ENCODE measurements at places on chromosomes 13 and 19.

- no peak for DNase-seq
Measured at GRCh38 chr13:44128552-44129001, 245.0 kb upstream of the SERP2 start.

- DNase-seq = no peak
Measured at GRCh38 chr13:73578251-73578875, 519.6 kb downstream of the KLF5 start.

- DNase-seq = peak; percentile 26
Measured at GRCh38 chr19:48646722-48647216, 782 bp upstream of the CA11 start.

GRCh38 chr13:84566780-84567179 lies 684.5 kb upstream of the SLITRK1 start:
- DNase-seq = no peak

DNA sequence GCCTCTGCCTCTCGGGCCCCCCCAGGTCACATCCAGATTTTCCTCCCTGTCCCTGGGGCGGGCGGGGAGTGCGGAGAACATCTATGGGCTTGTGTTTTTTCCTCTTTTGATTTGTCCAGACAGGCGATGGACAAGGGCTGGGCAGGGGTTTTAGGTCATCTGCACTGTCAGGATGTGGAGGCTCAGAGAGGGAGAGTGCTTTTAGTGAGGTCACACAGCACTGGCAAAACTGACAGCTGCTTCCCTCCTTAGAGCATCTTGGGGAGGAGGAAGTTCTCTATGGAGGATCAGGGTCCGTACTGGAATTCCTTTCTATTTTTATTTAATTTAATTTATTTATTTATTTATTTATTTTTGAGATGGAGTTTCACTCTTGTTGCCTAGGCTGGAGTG lies 38.9 kb downstream of the NFIC start:
- DNase-seq = no peak

GRCh38 chr19:13286195-13286985 lies 136.2 kb downstream of the IER2 start:
- DNase-seq = no peak

DNA sequence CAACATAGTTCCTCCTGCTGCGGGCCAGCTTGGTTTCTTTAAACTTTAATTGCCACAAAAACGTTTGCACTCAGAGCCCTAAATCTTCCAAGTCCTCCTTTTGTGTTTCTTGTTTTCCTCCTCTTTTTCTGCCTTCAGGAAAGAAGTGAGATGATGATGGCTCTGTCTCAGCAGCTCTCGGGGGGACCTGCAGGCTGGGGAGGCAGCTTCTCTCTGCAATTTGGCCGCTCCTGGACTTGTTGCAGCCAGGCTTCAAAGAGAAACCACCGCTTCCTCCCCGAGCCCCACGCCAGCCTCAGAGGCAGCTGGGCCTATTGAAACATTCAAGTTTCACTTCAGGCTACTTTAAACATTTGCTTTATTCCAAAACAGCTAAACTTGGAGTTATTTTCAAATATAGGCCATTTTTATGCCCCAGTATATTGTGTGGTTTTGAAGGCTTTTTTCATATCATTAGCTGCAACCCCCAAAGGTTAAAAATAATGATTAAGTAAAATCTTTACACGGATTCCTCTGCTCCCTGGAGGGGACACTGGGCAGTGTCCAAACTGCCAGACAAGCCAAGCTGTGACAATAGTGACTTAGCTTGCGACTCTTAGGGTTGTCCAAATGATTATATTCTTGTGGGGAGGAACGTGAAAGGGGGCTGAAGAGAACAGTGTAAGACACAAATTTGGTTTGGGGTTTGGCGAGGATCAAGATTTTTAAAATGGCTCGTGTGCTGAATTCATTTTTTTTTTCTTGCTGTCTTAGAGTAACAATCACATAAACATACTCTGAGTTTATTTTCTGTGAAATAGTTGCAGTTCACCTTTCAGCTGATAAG lies 330.8 kb downstream of the DLEU7 start:
- DNase-seq = no peak

- no peak for DNase-seq
Measured at GRCh38 chr13:77981281-77981881, 62.8 kb upstream of the EDNRB start.

- no peak for DNase-seq
Measured at GRCh38 chr13:24022568-24022967, 125.3 kb upstream of the C1QTNF9B start.

Measured in GF-D8 (cell line).